CD8-positive, alpha-beta memory T cell (primary cell): ENCODE measurements at places on chromosomes 2 and 18.

GRCh38 chr2:61117534-61117933 is 44.5 kb upstream of the C2orf74 start:
- H3K27ac ChIP-seq: no peak overlapping the region
- no peak for DNase-seq
- no peaks in the 10 kb centered on the region for H3K36me3 ChIP-seq
- no peak overlapping the region for H3K4me3 ChIP-seq

GRCh38 chr2:190545555-190546385 is 11.2 kb upstream of the NEMP2 start:
- H3K27me3 ChIP-seq: no peaks in the 10 kb centered on the region
- no peak overlapping the region for H3K4me3 ChIP-seq
- H3K27ac ChIP-seq: no peak overlapping the region
- no peaks in the 10 kb centered on the region for H3K36me3 ChIP-seq

DNA sequence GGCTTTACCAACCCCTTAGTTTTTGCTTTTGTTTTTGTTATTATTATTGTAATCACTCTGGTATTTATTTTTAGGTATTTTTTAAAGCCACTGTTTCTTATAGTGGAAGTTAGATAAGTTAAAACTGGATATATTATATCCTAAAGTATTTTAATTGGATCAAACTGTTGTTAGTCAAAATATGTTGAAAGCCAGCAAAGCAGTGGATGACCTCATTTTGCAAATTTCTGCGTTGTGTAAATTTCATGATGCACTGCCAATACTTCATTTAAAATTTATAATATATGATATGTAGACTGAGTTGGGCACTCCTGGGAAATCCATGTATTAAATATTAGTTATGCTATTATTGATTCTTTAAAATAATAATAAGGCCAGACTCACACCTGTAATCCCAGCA is 661.7 kb upstream of the NRXN1 start:
- no peak for DNase-seq
- no peak overlapping the region for H3K27ac ChIP-seq
- no peaks in the 10 kb centered on the region for H3K4me1 ChIP-seq
- H3K27me3 ChIP-seq: no peaks in the 10 kb centered on the region
- no peaks in the 10 kb centered on the region for H3K36me3 ChIP-seq

GRCh38 chr2:22947741-22948140 is 437.2 kb upstream of the KLHL29 start:
- no peak overlapping the region for H3K4me3 ChIP-seq
- H3K27me3 ChIP-seq: no peaks in the 10 kb centered on the region
- no peak for DNase-seq
- H3K27ac ChIP-seq: no peak overlapping the region

DNA sequence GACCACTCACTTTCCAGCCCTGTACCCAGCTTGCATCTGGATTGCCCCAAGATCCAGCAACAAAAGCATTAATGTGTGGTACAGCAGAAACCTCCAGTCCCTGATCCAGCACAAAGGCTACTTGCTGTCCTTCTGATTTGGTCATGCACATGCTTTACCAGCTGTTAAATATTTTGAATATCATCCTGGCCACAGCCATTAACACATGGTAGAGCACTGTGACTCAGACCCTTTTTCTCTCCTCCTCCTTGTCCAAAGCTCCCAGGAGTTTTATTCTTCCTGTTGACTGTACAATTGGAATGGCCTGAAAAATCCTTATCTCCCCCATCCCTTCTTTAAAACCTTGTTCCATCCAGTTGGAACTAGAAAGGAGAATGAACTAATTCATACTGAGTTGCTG is 419.7 kb upstream of the TNP1 start:
- no peak for DNase-seq
- no peak overlapping the region for H3K27ac ChIP-seq
- H3K27me3 ChIP-seq: no peaks in the 10 kb centered on the region
- H3K4me3 ChIP-seq: no peak overlapping the region

GRCh38 chr18:25247725-25248124 is 104.2 kb downstream of the ZNF521 start:
- DNase-seq: no peak
- no peaks in the 10 kb centered on the region for H3K27me3 ChIP-seq
- no peaks in the 10 kb centered on the region for H3K4me1 ChIP-seq
- H3K27ac ChIP-seq: no peak overlapping the region

GRCh38 chr2:168459256-168459655 is 3.2 kb downstream of the CERS6 start:
- H3K4me3 ChIP-seq: no peak overlapping the region
- DNase-seq: no peak
- H3K27ac ChIP-seq: no peak overlapping the region
- no peaks in the 10 kb centered on the region for H3K36me3 ChIP-seq
- peaks cover 17% of the 10 kb centered on the region for H3K4me1 ChIP-seq
